Pancreas (tissue), 10 donors: ENCODE measurements at places on chromosomes 2 and 18. TPM values are rescaled to one million over a fixed set of nuclear protein-coding genes. Genes with fewer than 3 reads are reported as not detected.

- no peak for DNase-seq
These were observed 172.9 kb upstream of the KLHL29 start for GRCh38 chr2:23211987-23212583.

TNFAIP6 gene
- 0.08 TPM for total RNA-seq

GRCh38 chr18:9189491-9189890 lies 52.9 kb downstream of the ANKRD12 start:
- no peak for DNase-seq

GRCh38 chr18:77433076-77433475 lies 183.4 kb downstream of the GALR1 start:
- no peak for DNase-seq
